ENCODE measurements at places on chromosomes 5 and 9.

GRCh38 chr9:105355781-105356180, 92.1 kb upstream of the FSD1L start:
- no peaks in the 10 kb centered on the region for H3K27me3 ChIP-seq
- no peak overlapping the region for H3K4me3 ChIP-seq
- H3K36me3 ChIP-seq, result peaks cover 2% of the 10 kb centered on the region
- DNase-seq, result no peak
- H3K27ac ChIP-seq, result no peak overlapping the region
- no peaks in the 10 kb centered on the region for H3K4me1 ChIP-seq

DNA sequence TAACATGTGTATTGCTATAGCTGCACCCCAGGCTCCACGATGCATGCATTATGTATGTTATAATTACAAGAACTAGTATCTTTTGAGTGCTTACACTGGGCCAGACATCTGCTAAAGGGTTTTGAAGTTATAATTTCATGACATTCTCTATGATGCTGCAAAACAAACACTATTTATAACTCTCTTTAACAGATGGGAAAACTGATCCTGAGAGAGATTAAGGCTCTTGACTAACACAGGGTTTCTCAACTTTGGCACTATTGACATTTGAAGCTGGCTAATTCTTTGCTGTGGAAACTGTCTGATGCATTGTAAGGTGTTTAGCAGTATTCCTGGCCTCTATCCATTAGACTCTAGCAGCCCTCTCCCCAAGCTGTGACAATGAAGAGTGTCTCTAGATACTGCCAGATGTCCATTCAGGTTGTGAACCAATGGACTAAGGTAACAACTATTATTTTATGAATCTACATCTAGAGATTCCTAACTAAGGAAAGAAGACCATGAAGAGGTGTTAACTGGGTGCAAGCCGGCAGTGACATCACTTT, 258.6 kb downstream of the ASTN2 start:
- no peaks in the 10 kb centered on the region for H3K4me1 ChIP-seq
- H3K27me3 ChIP-seq, result no peaks in the 10 kb centered on the region
- no peak for DNase-seq
- no peak overlapping the region for H3K4me3 ChIP-seq

- DNase-seq, result no peak
- H3K4me3 ChIP-seq, result no peak overlapping the region
- no peaks in the 10 kb centered on the region for H3K4me1 ChIP-seq
- H3K27ac ChIP-seq, result no peak overlapping the region
- H3K36me3 ChIP-seq, result no peaks in the 10 kb centered on the region
Observed at GRCh38 chr9:20405616-20406015, 216.7 kb downstream of the MLLT3 start.

DNA sequence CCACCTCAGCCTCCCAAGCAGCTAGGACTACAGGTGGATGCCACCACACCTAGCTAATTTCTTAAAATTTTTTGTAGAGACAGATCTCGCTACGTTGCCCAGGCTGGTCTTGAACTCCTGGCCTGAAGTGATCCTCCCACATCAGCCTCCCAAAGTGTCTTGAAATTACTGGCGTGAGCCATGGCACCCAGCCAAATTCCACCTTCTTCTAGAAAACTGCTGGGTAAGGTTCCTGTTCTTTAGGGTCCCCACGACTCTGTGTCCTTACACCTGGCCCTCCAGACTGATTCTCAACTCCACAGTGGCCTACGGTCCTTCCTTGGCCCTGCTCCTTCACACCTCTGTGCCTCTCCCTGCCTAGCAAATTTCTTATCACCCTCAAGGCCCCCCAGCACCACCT, 1.9 kb downstream of the MAPK9 start:
- H3K27ac ChIP-seq, result no peak overlapping the region
- peaks cover 21% of the 10 kb centered on the region for H3K4me1 ChIP-seq
- no peak overlapping the region for H3K4me3 ChIP-seq
- DNase-seq, result no peak
- H3K27me3 ChIP-seq, result no peaks in the 10 kb centered on the region
- no peaks in the 10 kb centered on the region for H3K36me3 ChIP-seq
